ENCODE measurements at places on chromosomes 3 and 15.
A peak's percentile ranks its signal among the peaks of the same experiment; 100 is the strongest.

DNA sequence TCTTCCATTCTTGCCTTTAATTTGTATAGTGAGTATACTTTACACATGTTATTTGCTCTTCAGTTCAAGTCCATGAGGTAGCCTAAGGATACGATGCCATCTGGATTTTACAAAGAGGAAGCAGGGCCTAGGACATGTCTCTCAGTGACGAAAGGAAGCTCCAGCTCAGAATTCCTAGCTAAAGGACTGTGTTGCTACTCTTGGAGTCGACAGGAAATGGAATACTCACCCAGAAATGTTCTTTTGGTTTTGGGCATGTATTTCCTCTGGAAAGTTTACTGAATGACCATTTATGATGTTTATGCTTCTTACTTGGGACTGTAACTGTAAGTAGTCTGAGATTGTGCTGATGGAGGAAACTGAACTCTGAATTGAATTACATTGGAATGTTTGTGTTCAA lies 12.5 kb downstream of the OXNAD1 start:
- no peak overlapping the region for H3K4me3 ChIP-seq
- H3K36me3 ChIP-seq, result peaks cover 11% of the 10 kb centered on the region
- no peak overlapping the region for H3K27ac ChIP-seq
- no peaks in the 10 kb centered on the region for H3K4me1 ChIP-seq
- H3K27me3 ChIP-seq, result no peaks in the 10 kb centered on the region

- no peaks in the 10 kb centered on the region for H3K27me3 ChIP-seq
- no peak for DNase-seq
- H3K36me3 ChIP-seq, result no peaks in the 10 kb centered on the region
- H3K27ac ChIP-seq, result no peak overlapping the region
These were observed 202.2 kb downstream of the SSR3 start for GRCh38 chr3:156352728-156353127.

- peaks cover 67% of the 10 kb centered on the region for H3K27me3 ChIP-seq
- no peak for DNase-seq
- H3K36me3 ChIP-seq, result no peaks in the 10 kb centered on the region
- H3K27ac ChIP-seq, result no peak overlapping the region
- H3K4me3 ChIP-seq, result peak overlapping the region; percentile 68
- H3K4me1 ChIP-seq, result peaks cover under 1% of the 10 kb centered on the region
These were observed 66.3 kb upstream of the POLG start for GRCh38 chr15:89400782-89401545.

DNA sequence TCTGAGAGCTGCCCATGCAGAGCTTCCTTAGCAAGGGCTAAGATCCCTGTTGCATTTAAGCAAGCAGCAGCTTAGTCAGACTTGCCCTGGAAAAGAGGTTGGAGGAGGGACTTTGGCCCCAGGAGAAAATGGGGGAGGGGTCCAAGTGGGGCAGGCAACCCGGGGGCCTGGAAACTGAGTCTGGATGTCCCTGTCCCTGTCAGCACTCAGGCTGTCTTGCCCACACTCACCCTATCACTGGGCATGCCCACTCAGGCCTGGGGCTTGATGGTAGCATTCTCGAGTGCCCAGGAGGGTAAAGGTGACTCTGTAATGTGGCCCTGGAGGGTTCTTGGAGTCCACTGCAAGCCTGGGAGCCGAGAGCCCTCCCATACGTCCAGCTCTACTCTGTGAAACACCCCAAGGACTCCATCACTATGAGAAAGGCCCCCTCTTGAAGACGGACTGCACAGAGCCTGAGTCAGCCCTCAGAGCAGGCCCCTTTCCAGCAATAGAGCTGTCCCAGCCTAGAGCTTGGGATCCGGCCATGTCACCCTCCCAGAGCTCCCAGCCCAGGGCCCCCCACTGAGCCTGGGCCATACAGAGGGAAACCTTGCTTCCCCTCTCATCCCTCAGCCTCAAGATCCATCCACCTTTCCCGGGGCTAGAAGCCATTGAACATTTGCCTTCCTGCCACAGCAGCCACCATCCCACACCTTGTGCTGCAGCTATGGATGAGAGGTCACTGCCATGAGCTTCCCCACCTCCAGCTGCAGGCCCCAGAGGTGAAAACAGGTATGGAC lies 13.4 kb downstream of the MYL3 start:
- no peak overlapping the region for H3K4me3 ChIP-seq
- H3K4me1 ChIP-seq, result peaks cover 6% of the 10 kb centered on the region
- no peak overlapping the region for H3K27ac ChIP-seq
- H3K36me3 ChIP-seq, result peaks cover 1% of the 10 kb centered on the region
- no peak for DNase-seq
- H3K27me3 ChIP-seq, result no peaks in the 10 kb centered on the region

GRCh38 chr3:65995030-65995429 lies 43.7 kb downstream of the MAGI1 start:
- H3K4me3 ChIP-seq, result no peak overlapping the region
- H3K27me3 ChIP-seq, result no peaks in the 10 kb centered on the region
- no peak for DNase-seq
- no peaks in the 10 kb centered on the region for H3K36me3 ChIP-seq
- no peak overlapping the region for H3K27ac ChIP-seq

DNA sequence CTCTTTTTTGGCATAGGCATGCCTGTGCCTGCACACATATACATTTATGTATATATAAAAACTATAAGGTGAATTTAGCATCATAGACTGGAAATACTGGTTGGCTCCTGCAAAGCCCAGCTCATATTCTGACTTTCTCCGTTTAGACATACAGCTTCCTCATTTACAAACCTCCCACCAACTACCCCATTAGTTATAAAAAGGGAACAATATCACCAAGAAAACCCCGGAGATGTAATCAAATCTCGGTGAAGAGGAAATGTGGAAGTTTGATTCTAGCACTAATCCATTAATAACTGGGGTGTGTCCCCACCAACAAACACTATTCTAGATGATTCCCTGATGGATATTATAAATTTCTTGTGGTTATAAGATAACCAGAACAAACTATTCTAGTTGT lies 517.7 kb upstream of the TBL1XR1 start:
- no peaks in the 10 kb centered on the region for H3K27me3 ChIP-seq
- no peaks in the 10 kb centered on the region for H3K4me1 ChIP-seq
- no peak for DNase-seq
- no peak overlapping the region for H3K27ac ChIP-seq

DNA sequence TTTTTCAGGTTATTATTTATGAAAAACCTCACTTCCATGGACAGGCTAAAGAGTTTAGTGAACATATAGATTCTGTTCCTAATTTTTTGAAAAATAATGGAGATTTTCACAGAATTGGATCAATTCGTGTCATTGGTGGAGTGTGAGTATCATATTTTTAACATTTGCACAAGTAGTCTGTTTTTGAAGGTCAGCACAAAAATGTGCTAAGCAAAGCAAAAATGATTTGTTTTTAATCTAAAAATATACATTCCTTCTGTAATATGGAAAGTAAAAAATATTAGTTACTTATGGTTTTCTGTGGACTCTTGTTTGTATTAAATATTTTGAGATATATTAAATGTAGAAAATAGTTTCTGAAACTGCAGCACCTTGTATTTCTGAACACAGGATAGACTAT lies 71.0 kb downstream of the CRYBG3 start:
- no peak overlapping the region for H3K4me3 ChIP-seq
- no peaks in the 10 kb centered on the region for H3K27me3 ChIP-seq
- DNase-seq, result no peak

DNA sequence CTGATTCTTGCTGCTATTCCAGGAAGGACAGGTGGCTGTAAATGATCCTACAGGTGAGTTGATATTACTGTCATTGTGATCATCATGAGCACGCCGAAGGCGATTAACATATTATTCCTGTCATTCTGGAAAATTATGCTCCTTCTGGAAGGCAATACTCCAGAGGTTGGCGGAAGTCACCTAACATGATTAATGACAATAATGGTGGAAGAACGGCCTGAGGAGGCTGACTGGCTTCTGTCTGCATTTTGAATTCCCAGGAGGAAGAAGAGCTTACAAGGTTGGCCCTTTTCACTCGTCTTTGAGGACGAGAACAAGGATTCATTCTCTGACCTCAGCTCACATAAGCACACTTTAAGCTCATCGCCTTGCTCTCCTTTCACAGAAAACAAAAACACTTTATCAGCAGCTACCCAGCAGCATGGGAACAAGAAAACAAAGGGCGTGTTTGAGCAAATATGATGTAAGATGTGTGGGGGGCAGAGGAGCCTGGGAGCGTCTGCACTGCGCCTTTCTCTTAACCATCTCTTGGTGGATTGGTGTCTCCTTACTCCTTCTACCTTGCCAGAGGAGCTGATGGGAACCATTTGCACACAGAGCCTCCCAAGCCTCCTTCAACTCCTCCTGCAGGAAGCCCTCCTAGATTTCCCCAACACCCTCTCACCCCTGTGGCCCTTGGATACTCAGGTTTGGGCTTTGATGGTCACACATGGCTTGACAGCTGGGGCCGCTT lies 23.0 kb downstream of the ACSBG1 start:
- H3K4me3 ChIP-seq, result no peak overlapping the region
- peaks cover 22% of the 10 kb centered on the region for H3K27me3 ChIP-seq
- no peak overlapping the region for H3K27ac ChIP-seq
- H3K4me1 ChIP-seq, result no peaks in the 10 kb centered on the region
- DNase-seq, result no peak

Measured in central memory CD8-positive, alpha-beta T cell (primary cell).